Stimulated activated CD4-positive, alpha-beta T cell treated with anti-CD3 and anti-CD28 coated beads, Interleukin-1b, Interleukin-23, amount 100 ng/mL, for 4 hours (primary cell): ENCODE measurements at places on chromosomes 6 and 20.

DNA sequence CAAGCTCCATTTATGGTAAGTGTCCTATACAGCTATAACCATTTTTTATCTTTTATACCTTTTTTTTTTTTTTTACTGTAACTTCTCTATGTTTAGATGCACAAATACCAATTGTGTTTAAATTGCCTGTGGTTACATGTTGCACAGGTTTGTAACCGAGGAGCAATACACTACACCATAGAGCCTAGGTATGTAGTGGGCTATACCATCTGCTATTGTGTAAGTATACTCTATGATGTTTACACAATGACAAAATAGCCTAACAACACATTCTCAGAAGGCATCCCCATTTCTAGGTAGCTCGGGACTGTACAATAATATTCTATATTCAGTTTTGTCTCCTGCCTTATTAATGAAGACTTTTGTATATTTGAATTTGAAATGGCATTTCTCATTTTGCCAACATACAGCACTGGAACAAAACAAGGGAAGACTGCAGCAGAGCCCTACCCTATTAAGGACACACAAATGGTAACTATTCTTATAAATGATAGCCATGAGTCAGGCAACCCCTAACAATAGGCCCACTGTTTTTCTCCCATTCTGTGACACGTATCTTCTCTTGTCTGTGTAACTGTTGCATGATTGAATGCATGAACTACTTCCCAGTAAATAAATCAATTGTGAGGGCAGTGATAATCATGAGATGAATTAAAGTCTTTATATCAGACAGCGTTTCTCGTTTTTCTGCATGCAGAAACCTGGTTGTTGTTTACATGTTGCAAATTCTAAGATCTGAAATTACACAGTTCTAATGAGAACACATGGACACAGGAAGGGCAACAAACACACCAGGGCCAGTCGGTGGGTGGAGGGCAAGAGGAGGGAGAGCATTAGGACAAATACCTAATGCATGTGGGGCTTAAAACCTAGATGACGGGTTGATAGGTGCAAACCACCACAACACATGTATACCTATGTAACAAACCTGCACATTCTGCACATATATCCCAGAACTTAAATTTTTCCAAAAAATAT lies 173.9 kb downstream of the EPM2A start:
- DNase-seq = no peak

- DNase-seq = no peak
These were observed 5.9 kb downstream of the NELFE start for GRCh38 chr6:31952890-31953289.

- no peak for DNase-seq
These were observed 3.9 kb upstream of the SRSF3 start for GRCh38 chr6:36590237-36590636.

- no peak for DNase-seq
These were observed 21.6 kb downstream of the STX7 start for GRCh38 chr6:132491303-132491702.

- DNase-seq = no peak
These were observed 99.9 kb downstream of the CDH26 start for GRCh38 chr20:60057866-60058807.
